ENCODE measurements at places on chromosomes 1 and 21.

DNA sequence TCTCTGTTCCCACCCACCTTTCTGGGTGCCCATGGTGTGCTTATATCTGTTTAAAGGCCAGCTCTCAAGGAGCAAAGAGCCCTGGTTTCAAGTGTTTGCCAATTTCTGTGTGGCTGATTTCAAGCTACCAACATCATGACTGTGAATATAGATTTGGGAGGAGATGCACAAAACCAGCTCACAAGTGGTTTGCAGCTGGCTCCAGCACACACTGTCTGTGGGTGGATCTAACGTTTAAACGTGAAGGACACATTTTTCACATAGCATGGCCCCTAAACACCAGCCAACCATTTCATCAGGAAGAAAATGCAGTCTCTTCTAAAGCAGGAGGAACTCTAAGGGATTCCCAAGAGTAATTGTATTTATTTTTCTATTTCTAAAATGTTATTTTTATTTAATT lies 65.2 kb downstream of the FCRL5 start:
- no peak for DNase-seq

DNA sequence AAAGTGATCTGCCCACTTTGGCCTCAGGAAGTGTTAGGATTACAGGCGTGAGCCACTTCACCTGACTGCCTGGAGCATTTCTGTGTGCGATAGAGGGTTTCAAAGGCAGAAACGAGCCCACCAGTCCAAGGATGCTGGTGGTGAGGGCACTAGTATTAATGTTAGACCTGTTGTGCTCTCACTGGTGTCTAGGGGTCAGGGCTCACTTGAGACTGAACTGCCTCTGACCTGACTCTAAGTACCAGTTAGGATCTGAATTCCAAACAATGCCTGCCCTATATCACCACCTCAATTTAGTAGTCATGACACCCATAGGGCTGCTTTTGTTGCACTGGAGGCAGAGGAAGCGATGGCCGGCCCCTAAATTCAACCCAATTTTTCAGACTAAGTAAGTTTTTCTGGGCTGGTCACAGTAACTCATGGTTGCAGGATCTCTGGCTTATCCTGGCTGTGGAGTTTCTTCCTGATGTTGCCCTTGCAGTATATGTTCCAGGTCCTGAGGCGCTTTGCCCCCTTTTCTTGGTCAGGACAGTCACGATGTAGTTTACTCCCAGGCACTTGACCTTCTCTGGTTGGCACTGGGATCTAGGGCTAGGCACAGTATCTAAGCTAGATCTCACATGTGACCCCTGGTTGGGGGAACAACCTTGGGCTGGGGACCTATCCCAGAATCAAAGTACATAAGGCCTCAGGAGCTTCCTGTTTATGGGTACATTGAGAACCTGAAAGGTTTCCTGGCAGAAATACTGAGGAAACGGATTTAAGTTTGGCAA lies 4.5 kb downstream of the CCDC17 start:
- DNase-seq, result no peak

DNA sequence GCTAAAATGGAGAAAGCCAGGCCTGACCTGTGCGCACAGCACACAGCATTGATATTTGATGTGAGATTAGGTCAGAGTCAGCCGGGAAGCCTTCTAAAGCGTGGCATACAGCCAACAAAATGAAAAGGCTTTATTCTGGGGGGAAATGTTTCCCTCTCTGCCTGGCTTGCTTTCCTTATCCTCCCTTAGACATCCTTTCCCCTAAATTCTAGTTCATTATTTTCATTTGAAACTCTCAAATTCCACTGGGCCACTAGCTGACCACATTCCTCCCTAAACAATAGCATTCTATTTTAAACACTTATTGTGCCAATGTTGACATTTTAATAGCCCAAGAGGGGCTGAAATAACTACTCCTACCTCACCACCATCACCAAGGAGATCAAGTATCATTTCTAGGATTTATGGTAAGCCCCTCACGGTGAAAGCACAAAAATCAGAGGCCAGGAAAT lies 49.4 kb downstream of the LEPR start:
- DNase-seq, result no peak

DNA sequence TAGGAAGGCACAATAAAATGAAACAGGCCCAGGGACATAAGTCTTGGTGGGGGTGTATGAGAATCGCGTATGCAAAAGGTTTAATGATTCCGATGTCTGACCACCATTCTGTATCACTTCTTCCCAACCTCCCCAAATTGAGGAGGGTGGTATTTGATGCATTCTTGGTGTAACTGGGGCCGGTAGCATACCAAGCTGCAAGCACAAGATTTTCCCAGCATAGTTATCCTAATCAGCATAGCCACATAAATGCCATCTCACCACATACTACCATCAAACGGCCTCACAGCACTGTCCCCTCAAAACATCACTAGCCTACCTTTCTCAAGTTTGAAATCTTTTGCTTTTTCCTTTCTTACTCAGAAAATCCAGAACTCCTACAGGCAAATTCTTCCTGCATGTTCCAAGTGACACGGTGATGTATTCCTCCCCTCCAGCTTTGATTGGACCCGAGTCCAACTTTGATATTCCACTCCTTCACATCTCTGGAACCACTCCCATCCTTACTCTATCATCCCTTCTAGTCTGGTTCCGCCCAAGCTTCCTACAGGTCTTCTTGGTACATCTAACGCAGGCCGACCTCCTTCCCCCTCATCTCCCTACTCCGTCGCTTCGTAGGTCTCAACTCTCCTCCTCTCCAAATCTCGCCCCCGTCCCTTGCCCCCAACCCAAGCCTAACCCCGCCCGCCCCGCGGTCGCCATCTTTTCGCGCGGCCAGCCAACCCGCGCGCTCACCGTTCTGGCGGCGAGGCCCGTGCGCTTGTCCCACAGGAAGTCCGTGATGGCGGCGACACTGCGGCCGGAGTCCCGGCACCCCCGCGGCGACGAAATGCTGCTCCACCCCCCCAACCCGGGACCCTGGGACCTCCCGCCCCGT lies 600 bp downstream of the CLK2 start:
- DNase-seq, result no peak

- DNase-seq, result no peak
These were observed 180.8 kb downstream of the NPHP4 start for GRCh38 chr1:5811419-5811818.

Measured in non-pigmented ciliary epithelial cell (primary cell).